Stimulated activated CD8-positive, alpha-beta memory T cell treated with anti-CD3 and anti-CD28 coated beads, Interleukin-7, amount 100 ng/mL, for 24 hours (primary cell): ENCODE measurements at places on chromosomes 3 and 15.

GRCh38 chr15:32716915-32717425 lies 834 bp upstream of the GREM1 start:
- no peak for DNase-seq

- no peak for DNase-seq
Measured at GRCh38 chr15:66735909-66736305, 33.9 kb downstream of the SMAD6 start.

GRCh38 chr3:113575206-113575605 lies 42.9 kb downstream of the SIDT1 start:
- DNase-seq: no peak

DNA sequence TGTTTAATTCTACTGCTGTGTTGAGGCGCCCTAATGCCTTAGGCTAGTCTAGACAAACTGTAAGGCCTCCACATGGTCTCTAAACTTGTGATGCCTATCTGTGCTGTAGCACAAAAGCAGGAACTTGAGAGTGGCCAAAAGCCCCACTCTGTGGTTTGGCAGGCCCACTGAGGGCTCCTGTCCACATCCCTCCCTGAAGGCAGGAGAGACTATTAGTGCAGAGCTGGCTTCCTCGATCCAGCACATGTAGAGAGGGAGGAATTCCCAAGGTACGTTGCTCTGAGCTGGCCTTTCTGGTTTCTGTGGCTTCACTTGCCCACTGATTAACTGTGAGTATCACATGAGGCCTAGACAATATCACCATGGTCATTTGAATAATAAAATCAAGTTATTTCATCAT lies 90.6 kb downstream of the POLR2M start:
- no peak for DNase-seq

DNA sequence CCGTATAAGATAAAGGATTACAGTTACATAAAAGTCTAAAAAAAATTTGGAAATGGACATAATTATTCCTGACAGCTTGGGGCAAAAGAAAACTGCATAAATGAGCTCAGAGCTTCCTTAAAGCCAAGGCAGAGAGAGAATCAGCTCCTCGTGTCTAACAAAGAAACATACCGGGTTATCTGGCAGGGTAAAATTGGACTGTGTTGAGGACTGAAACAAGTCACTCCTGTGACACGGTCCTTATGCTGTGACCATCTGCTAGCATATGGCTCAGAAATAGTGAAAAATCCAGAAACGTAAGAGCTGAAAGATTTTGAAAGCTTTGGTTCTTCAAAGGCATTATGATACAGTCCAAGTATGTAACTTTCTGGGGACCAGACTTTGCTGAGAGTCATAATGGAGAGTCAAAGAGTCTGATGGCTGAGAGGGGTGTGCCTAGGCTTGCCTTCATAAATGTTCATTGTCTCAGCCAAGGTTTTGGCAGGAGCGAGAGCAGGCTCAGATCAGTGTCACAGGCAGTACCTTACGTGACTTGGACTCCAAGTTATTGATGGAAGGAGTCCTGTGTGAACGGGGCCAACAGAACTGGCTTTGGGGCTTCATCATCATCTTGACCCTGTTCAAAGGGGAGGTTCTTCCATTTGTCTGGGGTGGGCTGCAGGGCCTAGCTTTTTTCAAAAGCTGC lies 12.5 kb downstream of the MAP6D1 start:
- DNase-seq: no peak

- no peak for DNase-seq
Measured at GRCh38 chr15:71757741-71758530, 52.4 kb upstream of the NR2E3 start.

DNA sequence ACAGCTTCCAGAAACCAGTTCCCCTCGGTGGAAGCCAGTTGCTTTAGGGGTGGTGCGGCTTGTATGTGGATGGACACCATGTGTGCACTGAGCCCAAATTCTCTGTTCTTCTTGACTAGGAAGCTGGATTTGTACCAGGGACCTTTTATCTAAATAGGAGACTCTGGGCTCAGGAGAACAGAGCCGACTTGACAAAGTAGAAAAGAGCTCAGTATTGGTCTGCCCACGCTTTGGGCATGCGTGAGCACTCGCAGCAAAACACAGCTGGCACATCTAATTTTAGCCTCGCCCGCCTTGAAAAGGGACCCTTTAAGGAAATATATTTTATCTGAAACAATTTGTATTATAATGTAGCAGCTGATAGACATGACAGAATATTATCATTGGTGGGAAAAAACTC lies 1.1 kb upstream of the RBMS3 start:
- DNase-seq: no peak

DNA sequence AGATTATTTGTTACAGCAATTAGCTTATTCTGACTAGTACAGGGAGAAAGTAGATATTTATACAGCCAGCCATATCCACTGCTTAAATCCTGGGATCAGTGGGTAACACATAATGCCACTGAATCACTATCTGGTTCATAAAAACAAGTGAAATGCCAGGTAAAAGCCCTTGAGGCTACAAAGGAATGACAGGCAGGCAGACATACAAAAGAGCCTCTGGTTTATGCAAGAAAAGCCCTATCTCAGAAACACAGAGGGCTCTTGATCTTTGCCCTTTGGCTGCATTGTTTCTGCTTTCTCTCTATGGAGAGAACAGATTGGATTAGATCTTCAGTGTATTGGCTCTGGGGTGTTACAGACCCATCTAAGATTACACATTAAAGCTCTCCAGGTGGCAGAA lies 115.4 kb upstream of the GADL1 start:
- no peak for DNase-seq

GRCh38 chr3:100591411-100591810 lies 18.0 kb upstream of the ADGRG7 start:
- DNase-seq: no peak

DNA sequence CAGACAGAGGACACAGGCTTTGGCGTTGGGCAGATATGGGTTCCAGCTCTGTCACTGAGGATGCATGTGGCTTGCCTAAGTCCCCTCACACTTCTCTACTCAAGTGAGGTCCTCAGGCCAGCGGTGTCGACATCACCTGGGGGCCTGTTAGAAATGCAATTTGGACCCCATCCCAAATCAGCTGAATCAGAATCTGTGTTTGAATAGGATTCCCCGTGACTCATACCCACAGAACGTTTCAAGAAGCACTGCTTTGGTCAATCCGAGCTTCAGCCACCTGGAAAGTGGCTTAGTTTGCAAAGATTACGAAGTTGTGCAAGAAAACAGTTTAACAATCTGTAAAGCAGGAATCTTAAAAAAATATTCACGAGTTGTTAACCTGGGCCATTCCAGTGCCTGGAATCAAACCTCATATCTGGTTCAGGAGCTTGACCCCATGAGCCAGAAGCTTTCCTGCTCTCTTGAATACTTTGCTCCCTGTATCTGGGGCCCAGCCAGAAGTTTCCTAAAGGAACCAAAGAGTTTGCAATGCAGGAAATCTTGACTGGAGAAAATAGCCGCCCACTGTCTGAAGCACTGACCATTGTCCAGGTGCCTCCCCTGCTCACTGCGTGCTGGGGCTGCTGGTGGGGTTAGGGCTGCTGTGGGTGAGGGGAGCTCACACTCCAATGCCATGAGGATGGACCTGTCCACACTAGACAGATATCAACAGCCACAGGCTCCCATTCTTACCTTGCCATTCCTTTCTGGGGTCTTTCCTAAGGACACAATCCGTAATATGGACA lies 208.5 kb upstream of the LINGO1 start:
- DNase-seq: no peak

- DNase-seq: no peak
Measured at GRCh38 chr3:47409688-47410416, 29.0 kb downstream of the PTPN23 start.

DNA sequence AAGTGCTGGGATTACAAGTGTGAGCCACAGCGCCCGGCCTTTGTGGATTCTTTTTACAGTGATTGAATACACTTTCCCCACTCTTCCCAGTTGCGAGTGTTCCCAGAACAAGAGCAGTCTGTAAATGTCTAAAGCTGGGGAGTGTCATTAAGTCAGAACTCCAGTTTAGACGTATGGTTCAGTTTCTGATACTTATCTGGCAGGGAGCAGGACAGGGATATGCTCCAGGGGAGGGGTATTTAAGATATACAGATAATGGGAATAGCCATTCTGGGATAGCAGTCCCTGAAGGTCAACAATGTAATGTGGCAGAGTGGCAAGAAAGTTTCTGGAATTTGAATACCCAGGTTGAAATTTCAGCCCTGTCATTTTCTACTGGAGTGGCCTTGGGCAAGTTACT lies 164.1 kb downstream of the SSR3 start:
- DNase-seq: no peak

DNA sequence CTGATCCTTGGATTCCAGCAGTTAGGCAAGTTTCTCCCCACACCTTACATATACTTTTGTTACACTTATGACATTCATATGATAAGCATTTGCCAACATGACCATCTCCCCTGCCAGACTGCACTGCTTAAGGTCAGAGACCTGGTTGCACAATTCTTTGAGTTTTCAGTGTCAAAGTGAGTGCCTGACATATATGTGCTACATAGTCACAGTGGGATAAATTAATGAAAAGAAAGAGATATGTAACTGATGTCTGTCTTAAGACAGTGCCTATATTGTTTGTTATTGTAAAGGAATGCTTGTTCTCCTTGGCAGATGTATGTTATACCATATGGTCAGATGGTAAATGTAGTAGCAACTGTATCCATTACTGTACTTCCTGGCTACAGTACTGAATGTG lies 3.5 kb upstream of the DCUN1D1 start:
- DNase-seq: no peak

GRCh38 chr3:129118745-129119144 lies 2.9 kb downstream of the RAB43 start:
- no peak for DNase-seq

DNA sequence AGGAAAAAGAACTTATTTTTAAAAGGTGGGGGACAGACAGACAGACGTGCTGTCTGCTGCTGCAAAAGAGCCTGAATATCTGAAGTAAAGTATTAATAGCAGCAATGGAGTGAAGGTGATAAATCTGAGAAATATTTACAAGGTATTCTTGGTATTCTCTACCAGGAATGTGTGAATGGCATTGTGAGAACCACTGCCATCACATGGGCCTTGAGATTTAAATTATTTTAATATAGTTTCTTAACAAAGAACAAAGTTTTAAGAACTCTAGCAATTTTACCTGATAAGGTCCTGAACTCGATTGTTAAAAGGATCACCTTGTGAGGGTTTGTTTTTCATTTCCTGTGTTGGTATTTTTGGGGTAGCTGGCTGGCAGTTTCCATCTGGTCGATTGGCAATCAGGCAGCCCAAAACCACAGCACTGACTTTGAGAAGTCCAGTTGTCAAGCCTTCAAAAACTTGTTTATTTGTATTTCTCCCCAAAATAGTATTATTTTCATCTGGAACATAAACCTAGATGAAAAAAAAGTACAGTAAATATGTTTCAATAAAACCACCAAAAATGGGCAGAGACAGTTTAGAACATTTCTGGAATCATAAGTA lies 97.3 kb downstream of the ISL2 start:
- DNase-seq: no peak

DNA sequence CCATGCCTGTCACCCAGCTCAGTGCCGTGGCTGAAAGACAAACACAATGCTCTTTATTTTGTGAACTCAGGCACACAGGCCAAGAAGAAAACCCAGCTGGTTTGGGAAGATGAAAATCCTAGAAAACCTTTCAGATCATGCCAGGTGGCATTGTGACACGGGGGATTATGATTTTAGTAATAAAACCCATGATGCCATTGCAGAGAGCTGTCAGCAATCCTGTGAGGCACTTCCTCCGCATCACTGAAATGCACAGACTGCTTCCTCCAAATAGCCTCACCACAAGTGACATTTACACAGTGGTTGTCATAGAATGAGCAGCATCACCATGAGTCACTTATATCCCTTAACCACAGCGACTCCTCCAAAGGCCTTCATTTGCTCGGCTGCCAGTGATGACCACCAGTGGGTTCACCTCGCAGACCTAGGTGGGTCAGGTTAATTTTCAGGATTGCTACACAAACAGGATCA lies 22.7 kb downstream of the ABHD6 start:
- DNase-seq: no peak

DNA sequence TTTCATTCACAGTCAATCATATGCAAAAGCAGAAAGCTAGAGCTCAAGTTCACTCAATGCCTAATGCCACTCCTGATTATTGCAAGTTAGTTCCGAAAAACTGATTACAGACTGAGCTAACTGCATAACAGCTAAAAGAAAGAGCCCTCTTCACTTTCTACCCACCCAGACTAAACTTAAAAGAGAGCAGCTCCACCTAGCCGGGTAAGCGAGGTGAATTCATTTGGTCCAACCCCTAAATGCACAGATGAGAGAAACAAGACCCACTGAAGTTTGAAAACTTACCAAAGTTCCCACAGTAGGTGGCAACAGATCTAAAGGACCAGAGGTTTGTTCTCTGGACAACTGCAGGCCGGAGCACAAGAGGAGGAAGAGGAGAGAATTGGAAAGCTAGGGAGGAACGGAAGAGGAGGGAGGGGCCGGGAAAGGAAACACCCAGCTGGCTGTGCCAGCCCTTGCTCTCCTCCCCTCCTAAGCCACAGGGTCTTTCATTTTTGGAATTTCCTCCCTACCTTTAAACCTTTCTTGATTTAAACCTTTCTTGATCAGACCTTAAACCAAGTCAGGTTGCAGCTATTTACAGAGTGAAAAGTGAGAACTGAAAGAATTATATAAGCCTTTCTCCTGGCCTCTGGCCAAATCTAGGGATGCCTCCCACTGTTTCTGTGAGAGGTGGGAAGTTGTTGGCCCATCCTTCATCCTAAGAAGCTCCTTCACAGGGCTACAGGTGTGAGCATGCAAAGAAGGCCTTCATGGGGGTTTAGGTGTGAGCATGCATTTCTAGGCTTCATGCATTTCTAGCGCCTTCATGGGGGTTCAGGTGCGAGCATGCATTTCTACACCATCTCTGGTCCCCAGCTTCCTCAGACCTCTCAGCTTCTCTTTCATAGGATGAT lies 114.7 kb upstream of the LMOD3 start:
- DNase-seq: no peak

- no peak for DNase-seq
Measured at GRCh38 chr3:195802795-195803194, 8.9 kb downstream of the MUC4 start.

DNA sequence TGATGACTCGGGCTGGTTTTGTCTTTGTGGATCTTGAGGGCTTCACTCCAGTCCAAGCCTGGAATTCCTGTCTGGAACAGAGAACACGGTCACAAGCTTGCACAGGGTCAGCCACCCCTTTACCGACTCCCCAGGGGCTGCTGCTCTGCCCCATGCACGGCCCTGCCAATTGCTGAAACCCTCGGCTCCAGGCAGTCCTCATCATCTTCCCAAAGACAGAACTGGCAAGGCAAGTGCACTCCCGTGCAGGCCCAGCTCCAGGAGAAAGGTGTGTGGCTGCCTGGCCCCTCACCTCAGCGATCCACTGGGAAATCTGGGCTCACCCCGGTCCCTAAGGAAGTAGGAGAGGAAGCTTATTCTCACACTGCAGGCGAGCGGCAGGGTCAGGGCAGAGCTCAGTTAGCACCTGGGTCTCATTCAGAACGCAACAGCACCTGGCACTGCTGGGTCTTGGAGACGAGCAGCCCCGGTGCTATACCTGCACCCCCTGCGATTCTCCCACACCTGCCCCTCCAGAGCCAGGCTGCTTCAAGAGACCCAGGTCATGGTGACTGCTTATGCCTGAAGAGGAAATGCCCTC lies 7.2 kb downstream of the MAP6D1 start:
- no peak for DNase-seq

- no peak for DNase-seq
Measured at GRCh38 chr3:172404237-172404962, 43.9 kb downstream of the GHSR start.
